ENCODE measurements at places on chromosomes 5 and 9.

DNA sequence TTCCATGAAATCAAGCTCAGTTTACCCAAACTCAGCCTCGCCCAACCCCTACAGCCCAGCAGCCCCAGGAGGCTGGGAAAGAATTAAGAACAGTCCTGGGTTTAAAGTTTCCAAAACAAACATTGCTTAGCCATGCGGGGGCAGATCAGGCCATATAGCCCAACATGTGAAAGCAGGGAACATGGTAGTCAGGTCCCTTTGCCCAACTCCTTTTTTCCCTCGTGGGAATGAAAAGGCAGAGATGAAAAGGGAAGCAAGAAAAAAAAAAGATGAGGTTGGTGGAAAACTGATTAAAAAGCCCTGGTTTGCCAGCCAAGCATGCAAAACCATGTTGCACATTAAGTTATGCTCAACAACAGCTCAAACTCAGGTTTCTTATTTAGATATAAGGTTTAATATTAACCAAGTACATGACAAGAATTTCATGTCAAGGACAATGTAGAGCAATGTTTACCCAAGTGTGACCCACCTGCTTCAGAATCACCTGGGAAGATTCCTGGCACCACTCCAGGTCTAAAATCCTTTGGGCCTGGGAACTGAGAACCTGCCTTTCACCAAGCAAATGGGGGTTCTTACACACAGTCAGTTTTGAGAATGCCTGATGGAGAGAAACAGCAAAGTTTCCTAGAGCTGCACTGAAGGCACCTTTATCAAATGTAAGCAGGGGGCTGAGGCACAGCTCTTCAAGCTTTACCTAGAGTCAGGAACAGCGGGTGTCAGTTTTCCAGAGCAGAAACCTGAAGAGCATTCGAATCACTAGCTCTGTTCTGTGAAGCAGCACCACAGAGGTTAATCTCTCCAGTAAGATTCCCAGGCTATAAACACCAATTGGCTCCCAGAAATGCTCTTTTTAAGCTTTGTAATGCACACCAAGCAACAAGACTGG lies 1.7 kb downstream of the FREM1 start:
- DNase-seq = no peak

DNA sequence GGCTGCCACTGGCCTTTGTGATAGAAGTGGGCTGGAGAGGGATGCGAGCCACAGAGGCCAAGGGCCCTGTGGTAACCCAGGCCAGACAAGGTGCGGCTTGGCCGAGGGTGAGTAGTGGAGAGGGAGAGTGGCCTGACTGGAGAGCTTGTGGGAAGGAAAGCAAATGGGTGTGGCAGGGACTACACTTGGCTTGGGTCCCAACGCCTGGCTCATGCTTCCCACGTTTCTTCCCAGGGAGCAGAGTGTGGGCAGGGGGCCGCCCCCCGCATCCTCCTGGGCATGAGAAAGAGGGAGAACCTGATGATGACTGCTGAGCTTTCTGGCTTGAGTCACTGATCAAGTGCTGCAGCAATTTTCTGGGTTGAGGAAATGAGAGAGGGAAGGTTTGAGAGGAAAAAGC lies 95.7 kb downstream of the ANKH start:
- DNase-seq = no peak

GRCh38 chr5:2688586-2688985 lies 62.9 kb downstream of the IRX2 start:
- no peak for DNase-seq

GRCh38 chr5:10760096-10760920 lies 726 bp downstream of the DAP start:
- DNase-seq = peak; percentile 46

GRCh38 chr9:132498531-132499210 lies 83.7 kb upstream of the BARHL1 start:
- DNase-seq = no peak

DNA sequence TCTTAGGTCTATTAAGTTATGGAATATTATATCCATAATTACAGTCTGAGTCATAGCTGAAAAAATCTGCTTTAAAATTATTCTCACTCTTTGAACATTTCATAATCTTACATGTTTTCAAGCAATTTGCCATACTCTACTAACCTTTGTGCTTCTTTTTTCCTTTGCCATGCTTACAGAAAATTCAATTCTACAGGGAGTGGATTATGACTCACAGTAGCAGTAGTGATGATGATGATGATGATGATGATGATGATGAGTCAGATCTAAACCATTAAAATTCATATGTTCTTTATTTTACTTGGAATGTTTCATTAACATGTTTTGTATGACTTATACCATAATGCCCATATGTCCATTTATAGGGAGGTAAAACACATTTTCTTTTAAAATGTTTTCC lies 207.1 kb downstream of the VPS13A start:
- no peak for DNase-seq

- DNase-seq = no peak
Measured at GRCh38 chr5:159133041-159133741, 33.5 kb upstream of the EBF1 start.

DNA sequence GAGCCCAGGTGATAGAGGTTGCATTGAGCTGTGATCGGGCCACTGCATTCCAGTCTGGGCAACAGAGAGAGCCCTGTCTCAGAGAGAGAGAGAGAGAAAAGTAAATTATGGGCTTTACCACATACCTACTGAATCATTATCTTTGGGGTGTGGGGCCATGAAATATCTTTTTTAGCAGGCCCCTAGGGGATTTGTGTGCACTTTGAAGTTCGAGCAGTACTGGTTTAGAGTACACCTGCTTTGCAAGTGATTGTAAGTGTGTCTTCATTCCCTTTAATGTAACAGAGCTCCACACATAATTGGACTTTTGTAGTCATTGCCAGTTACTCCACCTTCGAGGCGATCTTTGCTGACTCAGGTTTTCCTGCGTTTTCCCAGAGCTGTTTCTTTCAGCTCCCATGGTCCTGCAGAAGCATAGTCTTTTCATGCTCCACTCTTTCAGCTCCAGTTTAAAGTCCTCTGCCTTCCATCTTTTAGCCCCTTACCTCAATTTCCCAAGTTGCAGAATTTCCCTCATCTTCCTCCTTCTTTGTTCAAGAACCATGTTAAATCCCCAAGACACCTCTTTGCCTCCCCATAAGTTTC lies 24.0 kb upstream of the FRMPD1 start:
- no peak for DNase-seq

GRCh38 chr5:53011233-53011632 lies 22.1 kb downstream of the ITGA2 start:
- no peak for DNase-seq

DNA sequence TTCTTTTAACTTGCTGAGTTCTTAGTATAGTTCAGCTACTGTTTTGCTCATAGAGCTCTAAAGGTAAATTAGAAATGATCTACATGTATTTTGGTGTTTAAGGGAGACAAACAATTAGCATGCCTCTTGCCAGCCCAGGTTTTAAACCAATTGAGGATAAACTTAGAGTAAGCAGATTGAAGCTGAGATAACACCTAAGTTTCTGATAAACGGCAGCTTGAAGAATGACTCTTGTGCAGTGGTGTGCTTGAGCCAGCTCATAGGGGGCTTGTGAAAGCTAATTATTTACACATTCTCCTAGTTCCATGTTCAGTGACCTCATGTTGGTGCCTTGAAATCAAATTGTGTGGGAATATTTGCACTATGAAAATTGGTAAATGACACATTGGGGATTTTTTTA lies 193.0 kb downstream of the PRR16 start:
- no peak for DNase-seq

- DNase-seq = peak; percentile 84
Measured at GRCh38 chr5:149731617-149732323, 1.7 kb downstream of the PPARGC1B start.

- DNase-seq = no peak
Measured at GRCh38 chr5:12313602-12314001, 409.4 kb upstream of the CTNND2 start.

DNA sequence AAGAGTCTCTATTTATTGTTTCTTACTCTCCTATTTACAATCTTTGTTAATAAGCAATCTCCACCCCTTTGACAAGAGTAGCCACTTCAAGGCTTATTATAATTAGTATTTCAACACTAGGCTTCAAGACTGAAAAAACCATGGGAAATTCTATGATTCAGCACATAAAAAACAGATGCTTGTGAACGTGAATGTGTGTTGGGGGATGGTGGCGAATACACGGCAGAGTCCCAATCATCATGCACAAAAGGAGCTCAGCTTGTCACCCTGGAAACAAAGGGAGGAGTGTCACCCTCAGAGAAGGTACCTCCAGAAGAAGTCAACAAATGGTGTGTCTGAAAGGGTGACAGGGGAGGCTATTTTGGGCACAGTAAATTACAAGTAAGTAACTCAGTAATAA lies 157.2 kb upstream of the RETREG1 start:
- DNase-seq = no peak

DNA sequence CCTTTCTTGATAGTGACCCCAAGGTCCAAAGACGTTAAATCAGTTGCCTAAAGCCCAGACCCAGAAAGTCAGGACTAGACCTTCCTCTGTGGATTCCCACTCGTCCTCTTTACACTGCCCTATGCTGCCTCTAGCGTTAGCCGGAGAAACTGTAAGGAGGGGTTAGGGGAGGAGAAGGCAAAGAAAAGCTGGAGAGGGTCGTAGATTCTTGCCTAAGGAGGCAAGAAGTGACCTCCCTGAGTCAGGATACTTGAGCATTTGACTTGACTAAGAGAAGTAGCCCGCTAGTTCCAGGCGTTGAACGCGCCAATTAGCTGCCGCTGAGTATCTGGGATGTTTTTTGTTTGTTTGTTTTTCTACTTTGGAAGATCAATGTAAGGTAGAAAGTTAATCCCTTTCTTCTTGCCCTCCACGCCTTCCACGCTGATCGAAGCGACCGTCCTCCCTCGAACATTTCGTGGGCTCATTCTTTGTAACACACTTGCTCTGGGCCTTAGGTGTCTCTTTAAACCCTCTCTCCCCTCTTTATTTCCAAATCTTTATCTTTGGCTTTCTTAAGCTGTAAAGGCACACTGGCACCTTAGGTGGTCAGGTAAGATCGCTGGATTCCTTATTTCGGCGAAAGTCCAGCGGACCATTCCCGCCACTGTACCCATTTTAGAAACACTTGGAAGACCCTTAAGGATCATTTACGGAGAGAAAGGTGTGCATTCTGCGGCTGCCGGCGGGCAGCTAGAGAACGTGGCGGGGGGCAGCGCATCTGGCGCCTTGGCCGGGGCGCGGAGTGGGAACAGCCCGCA lies 5.1 kb upstream of the RGMB start:
- peak; percentile 49 for DNase-seq

- no peak for DNase-seq
Measured at GRCh38 chr5:10825897-10826644, 65.0 kb upstream of the DAP start.

GRCh38 chr5:1020452-1020961 lies 11.9 kb downstream of the NKD2 start:
- no peak for DNase-seq

DNA sequence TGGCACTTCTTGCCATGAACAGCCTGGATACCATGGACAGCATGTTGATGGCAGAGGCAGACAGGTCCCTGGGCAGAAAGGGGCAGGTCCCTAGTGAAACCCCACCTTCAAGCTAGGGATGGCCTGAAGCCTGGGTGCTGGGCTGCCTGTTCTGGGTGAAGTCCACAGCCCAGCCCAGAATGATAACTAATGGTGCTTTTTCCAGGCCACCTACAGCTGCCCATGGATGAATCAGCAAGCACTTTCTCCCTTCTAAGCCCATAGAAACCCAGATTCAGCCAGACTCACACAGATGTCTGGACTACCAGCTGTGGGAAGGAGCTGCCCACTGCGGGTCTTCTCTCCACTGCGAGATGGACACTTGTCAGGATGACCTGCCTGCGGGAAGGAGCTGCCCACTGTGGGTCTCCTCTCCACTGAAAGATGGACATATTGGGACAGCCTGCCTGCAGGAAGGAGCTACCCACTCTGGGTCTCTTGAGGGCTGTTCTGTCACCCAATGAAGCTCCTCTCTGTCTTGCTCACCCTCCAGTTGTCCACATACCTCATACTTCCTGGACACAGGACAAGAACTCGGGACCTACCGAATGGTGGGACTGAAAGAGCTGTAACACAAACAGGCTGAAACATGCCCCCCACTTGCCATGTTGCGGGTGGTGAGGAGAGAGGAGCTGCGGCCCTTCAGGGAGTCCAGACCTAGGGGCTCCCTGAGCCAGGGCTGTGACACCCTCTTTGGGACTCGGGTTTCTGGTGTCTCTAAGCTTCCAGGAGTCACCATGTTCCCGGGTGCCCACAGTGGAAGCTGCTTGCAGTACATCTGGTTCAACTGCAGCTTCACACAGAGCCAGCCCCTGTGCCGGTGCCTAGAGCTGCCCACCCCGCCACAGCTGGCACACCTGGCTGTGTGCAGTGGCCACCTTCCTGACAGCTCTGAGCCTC lies 60.7 kb upstream of the SYNPO start:
- DNase-seq = no peak

DNA sequence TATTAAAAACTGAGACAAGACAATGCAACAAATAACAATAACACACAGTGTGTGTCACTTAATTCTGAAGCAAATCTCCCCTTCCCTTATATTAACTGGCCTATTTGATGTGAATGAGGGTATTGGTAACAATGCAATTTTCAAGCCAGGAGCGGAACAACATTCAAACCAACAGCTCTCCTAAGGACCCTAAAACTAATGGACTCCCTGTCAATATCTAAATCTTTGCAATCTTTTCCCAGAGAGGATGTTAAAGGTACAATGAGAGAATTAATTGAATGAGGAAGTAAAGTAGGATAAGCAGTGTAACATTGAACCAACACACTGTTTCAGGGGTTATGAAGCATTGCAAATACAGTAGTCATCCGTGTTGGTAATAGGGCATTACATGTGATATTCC lies 311.7 kb downstream of the HTR1A start:
- no peak for DNase-seq

DNA sequence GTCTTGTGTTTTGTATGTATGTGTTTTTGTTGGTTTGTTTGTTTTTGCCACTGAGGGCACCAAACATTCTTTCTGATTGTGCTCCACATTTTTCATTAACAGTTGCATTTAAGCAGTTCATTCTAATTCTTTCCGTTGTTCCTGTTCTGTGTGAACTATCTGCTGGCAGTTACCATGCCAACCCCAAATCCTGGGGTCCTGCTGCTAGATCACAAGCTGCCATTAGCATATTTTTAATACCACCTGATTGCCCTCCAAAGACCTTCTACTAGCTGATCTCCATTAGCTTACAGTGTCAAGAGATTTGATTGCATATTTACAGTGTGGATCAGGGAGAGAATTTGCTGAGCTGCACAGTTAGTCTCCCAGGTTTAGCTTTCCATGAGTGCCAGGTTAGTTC lies 40.6 kb upstream of the STARD4 start:
- DNase-seq = no peak

- DNase-seq = no peak
Measured at GRCh38 chr5:172553903-172554302, 87.2 kb upstream of the NEURL1B start.

Data from activated CD4-positive, alpha-beta T cell treated with anti-CD3 and anti-CD28 coated beads for 48 hours (primary cell).